Activated naive CD4-positive, alpha-beta T cell treated with Interleukin-2 at 50 U/mL for 16 hours (primary cell): ENCODE measurements at places on chromosomes 13 and 19.

- DNase-seq: no peak
Observed at GRCh38 chr13:97786510-97786909, 167.0 kb upstream of the IPO5 start.

- no peak for DNase-seq
Observed at GRCh38 chr19:589693-590395, at the start of gene HCN2. Gene HCN2 (plus strand): TSS chr19:589881. CDS start chr19:589946, 65 bp downstream.

DNA sequence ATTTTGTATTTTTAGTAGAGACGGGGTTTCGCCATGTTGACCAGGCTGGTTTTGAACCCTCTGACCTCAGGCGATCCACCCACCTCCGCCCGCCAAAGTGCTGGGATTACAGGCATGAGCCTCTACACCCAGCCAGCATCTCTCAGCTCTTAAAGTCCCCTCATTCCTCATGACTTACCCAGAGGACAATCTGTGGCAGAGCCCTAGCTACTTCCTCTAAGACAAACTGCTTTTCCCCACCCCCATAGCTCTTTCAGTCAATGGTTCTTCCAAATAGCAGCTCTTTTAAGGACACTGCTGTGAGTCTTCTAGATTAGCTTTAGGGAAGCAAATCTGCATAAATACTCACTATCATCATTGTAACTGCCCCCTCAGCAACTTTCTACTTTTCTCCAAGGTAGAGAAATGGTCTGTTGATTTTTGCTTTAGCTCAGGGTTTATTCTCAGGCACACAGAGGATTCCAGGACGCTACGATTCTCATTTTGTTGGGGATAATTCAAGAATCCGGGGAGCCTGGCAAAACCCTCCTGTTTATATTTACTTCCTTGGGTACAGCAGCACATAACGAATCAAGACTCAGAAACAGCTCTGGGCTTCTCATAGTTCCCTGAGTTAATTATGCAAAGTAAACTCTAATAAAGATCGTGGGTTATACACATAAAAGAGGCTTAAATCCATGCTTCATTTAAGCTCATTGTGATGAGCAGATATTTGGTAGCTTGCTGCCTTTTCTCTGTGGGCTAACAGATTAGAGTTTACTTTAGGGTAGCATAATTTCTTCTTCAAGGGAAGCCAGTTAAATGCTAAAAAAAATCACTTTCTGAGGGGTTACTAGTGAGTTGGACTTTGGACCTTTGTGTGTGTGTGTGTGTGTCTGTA is 357.4 kb downstream of the TDRD3 start:
- no peak for DNase-seq

DNA sequence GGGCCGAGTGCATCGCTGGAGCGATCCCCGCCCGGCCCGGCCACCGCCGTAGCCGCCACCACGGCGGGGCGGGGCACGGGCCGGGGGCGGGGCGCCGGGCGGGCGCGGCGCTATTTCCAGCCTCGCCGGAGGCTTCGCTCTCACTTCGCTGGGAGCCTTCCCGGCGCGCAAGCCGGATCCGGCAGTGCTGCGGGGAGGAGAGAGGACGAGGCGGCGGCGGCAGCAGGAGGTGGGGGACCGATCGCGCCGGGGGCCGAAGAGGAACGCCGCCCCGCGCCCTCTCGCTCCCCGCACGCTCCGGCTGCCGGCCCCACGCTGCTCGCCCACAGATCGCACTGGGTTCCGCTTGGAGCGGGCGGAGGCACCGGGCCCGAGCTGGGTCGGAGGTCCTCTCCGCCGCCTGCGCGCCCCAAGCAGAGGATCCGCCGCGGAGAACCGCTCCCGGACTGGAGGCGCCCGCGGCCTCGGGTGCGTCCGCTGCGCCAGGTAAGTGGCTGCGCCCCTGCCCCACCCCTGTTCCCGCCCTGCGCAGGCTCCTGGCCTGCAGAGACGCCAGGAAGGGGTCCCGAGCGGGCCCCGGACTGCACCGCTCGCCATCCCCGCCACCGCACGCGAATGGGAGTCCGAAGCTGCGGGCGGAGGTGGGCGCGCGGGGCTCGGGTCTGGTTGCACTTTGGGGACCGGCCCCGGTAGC is at the start of gene CHST8:
Gene CHST8, plus strand, starts transcription at position 143 of the 694 bp plus-strand sequence. CDS start 67,309 bp downstream, outside the sequence.
- DNase-seq: no peak

DNA sequence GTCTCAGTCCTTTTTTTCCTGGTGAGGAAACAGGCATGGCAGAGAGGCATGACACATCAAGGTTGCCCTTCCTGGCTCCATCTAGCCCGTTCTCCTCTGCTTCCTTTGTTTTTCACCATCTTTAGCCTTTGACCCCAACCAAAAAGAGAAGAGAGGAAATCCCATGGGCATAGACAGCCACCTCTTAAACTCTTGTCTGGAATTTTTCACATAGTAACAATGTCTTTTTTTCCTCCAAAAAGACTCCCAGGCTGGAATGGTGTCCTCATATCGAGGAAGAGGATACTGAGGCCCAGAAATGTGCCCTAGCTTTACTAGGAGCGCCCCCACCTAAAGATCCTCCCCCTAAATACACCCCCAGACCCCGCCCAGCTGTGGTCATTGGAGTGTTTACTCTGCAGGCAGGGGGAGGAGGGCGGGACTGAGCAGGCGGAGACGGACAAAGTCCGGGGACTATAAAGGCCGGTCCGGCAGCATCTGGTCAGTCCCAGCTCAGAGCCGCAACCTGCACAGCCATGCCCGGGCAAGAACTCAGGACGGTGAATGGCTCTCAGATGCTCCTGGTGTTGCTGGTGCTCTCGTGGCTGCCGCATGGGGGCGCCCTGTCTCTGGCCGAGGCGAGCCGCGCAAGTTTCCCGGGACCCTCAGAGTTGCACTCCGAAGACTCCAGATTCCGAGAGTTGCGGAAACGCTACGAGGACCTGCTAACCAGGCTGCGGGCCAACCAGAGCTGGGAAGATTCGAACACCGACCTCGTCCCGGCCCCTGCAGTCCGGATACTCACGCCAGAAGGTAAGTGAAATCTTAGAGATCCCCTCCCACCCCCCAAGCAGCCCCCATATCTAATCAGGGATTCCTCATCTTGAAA is at the start of gene GDF15:
Gene GDF15, plus strand, starts transcription at position 484 of the 868 bp plus-strand sequence. Its CDS starts 32 bp downstream, at position 516.
- peak; percentile 27 for DNase-seq

GRCh38 chr13:75873494-75873893 is 237.4 kb downstream of the LMO7 start:
- no peak for DNase-seq

- no peak for DNase-seq
Observed at GRCh38 chr13:93326234-93326811, 99.7 kb downstream of the GPC6 start.

DNA sequence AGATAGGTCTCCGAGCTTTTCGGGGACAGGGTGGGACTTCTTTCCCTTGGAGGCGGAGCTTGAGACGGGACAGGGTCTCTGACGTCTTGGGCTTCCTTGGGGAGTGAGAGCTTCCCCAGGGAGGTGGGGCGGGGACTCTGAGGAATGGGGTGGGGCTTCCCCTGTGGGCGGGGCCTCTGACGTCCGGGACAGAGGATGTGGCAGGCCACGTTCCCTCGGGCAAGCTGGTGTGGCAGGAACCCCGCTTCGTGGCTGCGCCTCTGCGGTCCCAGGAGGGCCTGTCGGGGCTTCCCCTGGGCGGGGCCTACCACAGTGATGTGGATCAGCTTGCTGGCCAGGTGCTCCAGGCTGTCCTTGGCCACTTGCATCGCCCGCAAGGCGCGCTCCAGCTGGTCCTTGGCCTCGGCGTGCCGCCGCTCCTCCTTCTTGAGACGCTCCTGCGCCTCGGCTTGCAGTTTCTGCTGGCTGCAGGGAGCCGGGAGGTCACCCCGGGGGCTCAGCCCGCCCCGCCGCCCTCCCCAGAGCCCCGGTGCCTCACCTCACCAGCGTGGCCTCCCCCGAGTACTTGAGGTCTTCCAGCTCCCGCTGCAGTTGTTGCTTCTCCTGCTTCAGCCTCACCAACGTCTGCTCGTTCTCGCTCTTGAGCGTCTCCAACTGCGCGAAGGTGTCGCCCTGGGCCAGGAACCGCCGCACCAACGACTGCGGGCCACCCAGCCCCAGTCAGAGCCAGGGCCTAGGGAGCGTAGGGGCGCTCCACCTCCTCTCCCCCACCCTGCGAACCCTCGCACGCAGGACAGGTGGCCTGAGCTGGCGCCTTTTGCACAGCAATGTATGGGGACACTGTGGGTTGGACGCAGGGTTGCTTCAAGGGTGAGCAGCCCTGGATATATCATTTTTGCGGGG is 3.3 kb upstream of the RGL3 start:
- peak; percentile 59 for DNase-seq

DNA sequence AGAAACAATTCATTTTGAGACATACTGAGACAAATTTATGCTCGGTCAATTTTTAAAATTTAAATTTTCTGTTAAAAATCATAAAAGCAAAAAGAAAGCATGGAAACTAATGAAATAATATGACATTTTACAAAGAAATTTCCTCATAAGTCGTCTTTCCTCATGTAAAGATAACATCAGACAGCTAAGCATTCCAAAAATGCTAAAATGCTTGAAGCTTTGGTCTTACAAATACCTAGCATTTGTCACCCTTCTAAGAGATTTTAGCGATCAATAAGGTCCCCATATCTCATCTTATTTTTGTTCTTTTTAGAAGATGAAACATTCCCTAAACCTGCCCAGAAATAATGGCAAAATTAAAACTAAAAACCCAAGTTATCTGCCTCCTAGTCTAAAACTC is 68.5 kb upstream of the FREM2 start:
- no peak for DNase-seq

GRCh38 chr13:42607546-42607945 is 33.6 kb downstream of the TNFSF11 start:
- DNase-seq: no peak

- no peak for DNase-seq
Observed at GRCh38 chr13:92512852-92513251, 713.8 kb upstream of the GPC6 start.

- no peak for DNase-seq
Observed at GRCh38 chr13:49466292-49466838, 22.3 kb downstream of the SETDB2 start.

GRCh38 chr13:113423520-113424163 is 29.6 kb downstream of the ADPRHL1 start:
- no peak for DNase-seq

DNA sequence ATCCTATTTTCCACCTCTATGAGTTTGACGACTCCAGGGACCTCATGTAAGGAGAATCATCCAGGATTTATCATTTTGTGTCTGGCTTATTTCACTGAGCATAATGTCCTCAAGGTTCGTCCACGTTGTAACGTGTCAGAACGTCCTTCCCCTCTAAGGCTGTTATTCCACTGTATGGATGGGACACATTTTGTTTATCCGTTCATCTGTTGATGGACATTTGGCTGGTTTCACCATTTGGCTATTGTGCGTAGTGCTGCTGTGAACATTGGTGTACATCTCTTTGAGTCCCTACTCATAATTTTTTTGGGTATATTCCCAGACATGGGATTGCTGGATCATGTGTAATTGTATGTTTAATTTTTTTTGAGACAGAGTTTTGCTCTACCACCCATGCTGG is 21.5 kb downstream of the CRTC1 start:
- no peak for DNase-seq

- DNase-seq: no peak
Observed at GRCh38 chr13:39302820-39303219, 264.6 kb downstream of the NHLRC3 start.
